ENCODE measurements at places on chromosomes 2 and 18.

GRCh38 chr2:195419033-195419432, 238.0 kb upstream of the SLC39A10 start:
- no peak for DNase-seq

- no peak for DNase-seq
Measured at GRCh38 chr2:145110668-145111356, 590.9 kb upstream of the ZEB2 start.

DNA sequence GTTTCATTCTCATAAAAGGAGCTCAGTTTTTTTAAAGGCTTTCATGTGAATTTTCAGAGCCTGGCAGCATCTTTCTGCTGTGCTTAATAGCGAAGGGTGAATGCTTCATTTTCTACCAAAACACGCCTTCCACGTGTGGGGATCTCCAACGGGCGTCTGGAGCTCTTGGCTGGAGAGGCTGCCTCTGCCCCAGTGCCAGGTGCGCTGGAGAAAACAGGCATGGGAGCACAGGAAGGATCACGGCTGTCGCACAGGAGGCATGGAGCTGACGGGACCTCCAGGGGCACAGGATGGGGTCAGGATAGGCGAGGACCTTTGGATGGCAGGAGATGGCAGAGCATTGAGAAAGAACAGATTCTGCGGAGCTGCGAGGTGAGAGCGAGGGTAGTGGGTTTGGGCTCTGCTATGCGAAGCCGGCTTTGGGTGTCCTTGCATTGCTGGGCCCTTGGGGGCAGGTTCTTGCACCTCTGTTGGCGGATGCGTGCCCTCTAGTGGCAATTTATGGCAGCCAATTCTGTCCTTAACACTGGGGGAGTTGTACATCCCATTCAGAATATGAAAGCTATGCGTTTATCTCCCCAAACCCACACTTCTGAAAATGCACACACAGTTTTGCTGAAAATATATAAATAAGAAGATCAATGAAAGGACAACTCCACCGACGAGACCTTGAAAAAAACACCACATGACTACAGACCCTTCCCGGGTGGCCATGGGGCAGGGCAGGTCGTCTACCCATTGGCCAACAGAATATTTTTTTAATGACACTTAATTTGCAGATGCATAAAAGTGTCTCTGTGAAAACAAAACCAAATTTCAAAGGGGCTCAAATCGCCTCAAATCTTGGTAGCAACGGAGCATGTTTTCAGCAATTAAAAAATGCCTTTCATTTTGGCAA, 90.4 kb upstream of the SLC35G4 start:
- no peak for DNase-seq

- peak; percentile 35 for DNase-seq
Measured at GRCh38 chr18:35095983-35096676, 54.9 kb downstream of the MAPRE2 start.

GRCh38 chr2:53782676-53783075, 4.1 kb downstream of the ASB3 start:
- DNase-seq: no peak
